ENCODE measurements at places on chromosomes 16 and 17.

DNA sequence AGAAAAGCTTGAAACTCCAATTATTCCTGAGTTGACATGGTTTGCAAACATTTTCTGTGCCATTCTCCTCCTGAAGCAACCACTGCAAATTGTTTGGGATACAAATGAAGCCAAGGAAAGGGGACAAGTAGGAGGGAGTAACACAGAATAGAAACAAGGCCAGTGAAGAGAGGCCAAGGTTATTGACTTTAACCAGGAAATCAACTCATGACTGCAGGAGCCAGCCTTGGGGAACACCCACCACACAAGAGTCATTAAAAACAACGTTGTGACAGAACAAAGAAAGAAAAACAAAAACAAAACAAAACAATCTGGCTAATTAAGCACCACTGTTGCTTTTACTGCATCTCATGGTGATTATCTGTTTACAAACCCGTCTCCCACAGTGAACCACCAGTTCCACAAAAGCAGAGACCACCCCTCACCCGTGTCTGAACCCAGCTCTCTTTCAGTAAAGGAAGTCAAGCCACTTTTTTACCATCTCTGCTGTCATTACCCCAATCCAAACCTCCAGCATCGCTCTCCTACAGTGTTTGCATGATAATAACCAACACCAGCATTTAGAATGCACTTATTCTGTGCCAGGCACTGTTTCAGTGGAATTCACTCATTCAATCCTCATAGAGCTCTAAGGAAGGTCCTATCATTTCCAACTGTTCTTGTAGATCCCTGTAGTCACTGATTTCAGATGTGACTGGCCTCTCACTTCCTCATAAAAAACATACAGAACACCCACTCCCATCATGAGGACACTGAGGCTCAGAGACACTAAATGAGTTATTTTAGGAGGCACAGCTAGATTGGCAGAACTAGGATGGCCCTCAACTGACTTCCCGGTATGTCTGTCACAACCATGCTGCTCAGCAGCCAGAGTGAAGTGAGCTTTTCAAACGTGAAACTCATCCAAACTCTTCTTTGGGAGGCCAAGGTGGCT, 2.0 kb downstream of the ZDHHC1 start:
- DNase-seq: no peak

- DNase-seq: no peak
These were observed 279.5 kb downstream of the SEC14L1 start for GRCh38 chr17:77420095-77420803.

- DNase-seq: no peak
These were observed 16.5 kb upstream of the ZFHX3 start for GRCh38 chr16:73064212-73064993.

- no peak for DNase-seq
These were observed 265.2 kb downstream of the XYLT1 start for GRCh38 chr16:17205279-17206211.

- no peak for DNase-seq
These were observed 4.8 kb upstream of the PIRT start for GRCh38 chr17:10842658-10843057.

DNA sequence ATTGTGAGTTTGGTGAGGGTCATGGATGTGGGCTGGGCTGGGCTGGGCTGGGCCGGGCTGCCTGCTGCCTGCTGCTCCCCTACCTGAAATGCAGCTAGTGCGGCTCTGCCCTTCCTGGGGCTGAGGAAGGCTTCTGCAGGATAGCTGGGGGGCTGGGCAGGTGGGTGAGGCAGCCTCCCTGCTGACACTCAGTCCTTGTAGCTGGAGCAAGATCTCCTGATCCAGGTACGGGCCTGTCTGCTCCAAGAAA, 4.7 kb downstream of the RPL13 start:
- DNase-seq: no peak

DNA sequence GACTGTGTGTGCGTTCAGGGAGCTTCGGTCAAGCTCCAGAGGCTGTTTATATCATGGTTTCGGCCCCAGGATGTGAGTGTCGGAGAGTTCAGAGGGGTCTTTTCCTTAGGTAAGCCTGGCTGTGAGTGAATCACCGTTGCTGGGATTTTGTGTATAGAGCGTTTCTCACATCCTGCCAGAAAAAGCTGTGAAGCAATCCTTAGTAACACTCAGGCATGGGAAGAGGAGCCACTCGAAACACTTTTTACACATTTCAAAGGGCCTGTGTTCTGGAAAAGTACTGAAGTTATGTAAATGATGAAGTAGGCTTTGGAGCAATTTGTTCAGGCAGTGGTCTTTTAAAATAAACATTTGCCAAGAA, 662 bp downstream of the PGS1 start:
- no peak for DNase-seq

GRCh38 chr17:79159926-79160325, 85.3 kb downstream of the ENGASE start:
- no peak for DNase-seq

GRCh38 chr17:67528751-67529436, 151.8 kb downstream of the PITPNC1 start:
- no peak for DNase-seq

DNA sequence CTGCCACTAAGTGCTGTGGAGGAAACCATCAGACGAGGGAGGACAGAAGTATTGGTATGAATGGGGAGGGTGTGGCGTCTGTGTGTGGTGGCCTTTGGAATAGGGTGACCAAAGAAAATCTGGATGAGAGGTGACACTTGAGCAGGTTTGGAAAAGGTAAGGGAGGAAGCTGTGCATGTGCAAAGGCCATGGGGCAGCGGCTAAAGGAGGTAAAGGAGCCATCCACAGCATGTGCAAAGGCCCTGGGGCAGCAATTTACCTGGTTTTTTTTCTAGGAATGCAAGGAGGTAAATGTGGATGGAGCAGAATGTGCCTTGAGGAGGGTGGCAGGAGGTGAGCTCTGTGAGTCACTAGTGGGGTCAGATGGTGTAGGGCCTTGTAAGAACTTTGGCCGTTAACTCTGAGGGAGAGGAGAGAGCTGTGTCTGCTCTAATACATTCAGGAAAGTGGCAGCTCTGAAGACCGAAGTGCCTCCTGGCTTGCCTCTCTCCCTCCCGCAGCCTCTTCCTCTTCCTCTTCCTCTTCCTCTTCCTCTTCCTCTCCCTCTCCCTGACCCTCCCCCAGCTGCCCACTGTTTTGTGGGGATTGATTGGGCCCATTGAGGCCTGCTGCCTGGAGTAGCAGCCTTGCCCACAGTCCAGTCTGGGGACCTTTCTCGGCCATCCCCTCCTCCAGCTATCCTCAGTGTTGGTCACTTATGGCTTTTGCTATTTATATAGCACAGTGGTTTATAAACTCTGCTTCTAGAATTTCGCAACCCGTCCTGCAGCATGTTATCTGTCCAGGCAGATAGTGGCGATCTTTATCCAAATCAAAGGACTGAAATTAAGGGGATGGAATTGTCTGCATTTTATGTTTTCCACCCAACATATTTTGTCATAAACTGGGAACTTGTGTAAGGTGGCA, 38.7 kb downstream of the CMIP start:
- DNase-seq: no peak

- no peak for DNase-seq
These were observed 54.6 kb downstream of the ACTG1 start for GRCh38 chr17:81457917-81458555.

GRCh38 chr16:67437513-67437912, 6.6 kb downstream of the HSD11B2 start:
- DNase-seq: no peak

DNA sequence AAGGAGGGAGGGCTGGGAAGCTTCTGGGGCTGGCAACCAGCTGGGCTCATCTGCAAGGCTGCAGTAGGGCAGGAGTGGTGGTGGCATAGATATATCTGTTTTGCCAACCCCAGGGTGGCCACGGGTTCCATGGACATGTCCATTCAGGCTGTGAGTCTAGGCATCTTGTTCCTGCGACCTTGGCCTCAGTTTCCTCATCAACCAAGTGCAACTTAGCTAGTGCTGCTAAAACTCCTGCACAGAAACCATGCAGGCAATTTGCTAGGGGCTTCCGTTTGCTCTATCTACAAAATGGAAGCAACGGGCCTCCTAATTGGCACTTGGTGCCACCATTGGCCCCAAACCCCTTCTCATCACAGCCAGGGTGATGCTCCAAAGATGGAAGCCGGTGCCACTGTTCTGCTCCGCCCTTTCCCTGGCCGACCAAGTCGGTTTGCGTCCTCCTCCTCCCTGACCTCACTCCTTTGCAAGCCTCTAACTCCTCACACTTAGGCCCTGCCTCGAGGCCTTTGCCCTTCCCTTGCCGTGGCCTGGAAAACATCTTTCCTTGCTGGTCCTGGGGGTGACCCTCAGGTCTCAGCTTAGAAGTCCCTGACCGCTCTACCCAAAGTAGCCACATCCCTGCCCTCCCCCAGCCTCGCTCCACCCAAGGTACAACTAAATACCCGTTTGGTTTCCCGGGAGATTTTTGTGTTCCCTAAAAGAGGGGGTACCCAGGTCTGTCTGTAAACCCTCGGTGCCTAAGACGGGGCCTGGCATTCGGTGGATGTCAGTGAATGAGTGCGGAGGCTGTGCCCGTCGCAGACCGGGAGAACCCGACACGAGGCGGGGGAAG, 1.2 kb downstream of the SREBF1 start:
- no peak for DNase-seq

GRCh38 chr17:61219460-61219859, 180.2 kb upstream of the TBX2 start:
- no peak for DNase-seq

- no peak for DNase-seq
These were observed 360.1 kb upstream of the CDH11 start for GRCh38 chr16:65481956-65482355.

DNA sequence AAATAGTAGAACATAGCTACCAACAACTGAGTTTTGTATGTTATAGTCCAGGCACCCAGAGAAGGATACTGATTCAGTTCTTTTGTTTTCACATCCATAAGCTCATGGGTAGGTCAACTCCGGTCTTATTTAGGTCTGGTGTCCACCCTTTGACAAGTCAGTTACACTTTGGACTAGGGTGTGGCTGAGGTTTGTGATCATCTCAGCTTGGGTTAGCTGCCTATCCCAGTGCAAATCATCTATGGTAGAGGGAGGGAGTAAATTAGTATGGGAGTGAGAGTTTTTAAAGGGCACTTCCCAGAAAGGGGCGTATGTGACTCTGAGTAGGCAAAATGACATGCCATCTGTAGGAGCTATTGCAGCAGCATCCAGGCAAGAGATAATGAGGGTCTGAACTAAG, 66.1 kb downstream of the TANC2 start:
- DNase-seq: no peak

DNA sequence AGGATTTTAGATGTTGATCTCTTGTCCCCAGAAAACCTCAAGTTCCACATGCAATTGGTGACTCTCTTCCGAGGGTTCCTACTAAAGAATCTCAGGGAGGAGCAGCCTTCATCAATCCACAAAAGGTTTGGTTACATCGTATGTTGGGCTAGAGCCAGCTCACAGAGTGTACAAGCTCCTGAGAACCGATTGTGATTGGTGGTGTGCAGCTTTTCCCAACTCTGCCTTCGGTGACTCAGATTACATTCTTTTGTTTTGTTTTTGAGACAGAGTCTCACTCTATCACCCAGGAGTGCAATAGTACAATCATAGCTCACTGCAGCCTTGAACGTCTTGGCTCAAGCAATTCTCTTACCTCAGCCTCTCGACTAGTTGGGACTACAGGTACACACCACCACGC, 172.4 kb downstream of the PMP22 start:
- no peak for DNase-seq

- no peak for DNase-seq
These were observed 53.9 kb upstream of the ERN1 start for GRCh38 chr17:64183815-64184214.

- DNase-seq: no peak
These were observed 40.4 kb downstream of the CFDP1 start for GRCh38 chr16:75392906-75393305.
